HT1080 (cell line): ENCODE measurements at places on chromosomes 12 and 14. TPM values are rescaled to one million over a fixed set of nuclear protein-coding genes. Genes with fewer than 3 reads are reported as not detected.

GRCh38 chr12:3455312-3455711 is 35.7 kb upstream of the PRMT8 start:
- DNase-seq = no peak

- DNase-seq = no peak
These were observed 231.9 kb upstream of the AVPR1A start for GRCh38 chr12:63382930-63383329.

DNA sequence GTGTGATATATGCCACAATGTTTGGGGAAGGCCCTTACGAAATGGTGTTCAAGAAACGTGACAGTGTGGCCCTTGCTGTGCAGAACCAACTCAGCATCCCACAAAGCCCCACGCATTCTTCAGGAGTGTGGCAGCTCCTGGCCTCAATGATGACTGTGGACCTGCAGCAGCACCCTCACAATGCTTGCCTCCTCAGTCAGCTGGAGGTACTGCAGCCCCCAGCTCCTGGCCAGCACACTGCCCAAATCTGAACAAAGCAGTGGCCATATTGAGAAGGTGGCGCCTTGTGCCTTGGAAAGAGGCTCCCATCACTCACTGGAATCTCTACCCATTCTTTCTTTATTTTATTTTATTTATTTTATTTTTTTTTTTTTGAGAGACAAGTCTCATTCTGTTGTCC is 10.4 kb downstream of the POLE2 start:
- no peak for DNase-seq

GRCh38 chr14:78103271-78103670 is 66.9 kb upstream of the NRXN3 start:
- no peak for DNase-seq

DNA sequence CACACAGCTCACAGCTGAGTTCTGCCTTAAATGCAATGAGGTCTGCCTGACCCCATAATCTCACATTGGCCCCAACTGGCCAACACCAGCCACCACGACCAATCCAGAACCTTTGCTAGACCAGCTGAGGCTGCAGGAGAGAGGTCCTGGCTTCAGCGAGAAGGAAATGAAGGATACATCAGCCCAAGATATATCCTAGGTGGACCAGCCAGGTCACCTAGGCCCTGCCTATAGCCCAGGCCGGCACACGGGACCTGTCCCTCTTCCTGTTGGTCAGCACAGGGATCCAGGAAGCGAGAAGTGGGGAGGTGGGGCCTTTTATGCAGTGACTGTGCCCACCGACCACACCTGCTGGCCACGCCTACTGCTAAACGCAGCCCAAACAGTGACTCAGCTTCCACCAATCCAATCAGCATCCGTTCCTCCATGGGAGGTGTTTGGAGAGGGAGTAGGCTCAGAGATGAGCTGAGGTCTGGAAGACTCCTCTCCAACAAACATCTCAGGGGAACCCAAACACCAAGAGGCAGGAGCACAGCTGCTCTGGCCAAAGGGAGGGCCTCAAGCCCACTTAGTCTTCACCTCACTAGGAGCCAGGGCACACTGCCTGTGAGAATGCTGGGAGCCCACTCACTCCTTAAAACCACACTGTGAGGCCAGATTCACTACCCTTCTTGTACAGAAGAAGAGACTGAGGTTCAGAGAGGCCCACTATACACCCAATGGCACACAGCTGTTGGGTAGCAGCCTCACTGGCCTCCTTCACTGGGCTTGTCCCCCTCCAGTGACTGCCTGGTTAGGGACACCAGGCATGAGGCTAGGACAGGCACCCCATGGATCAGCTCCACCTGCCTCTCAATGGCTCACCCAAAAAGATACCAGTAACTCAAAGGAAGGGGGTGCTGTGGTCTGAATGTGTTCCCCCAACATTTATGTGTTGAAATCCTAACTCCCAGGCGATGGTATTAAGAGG is 51.3 kb upstream of the PPP2R5C start:
- DNase-seq = no peak

The GPR84 gene
- total RNA-seq = not detected in 2 replicates
